GM12878 (cell line): ENCODE measurements at places on chromosomes 13 and 19. TPM values are rescaled to one million over a fixed set of nuclear protein-coding genes. Genes with fewer than 3 reads are reported as not detected.

Gene TMEM255B
- polyA plus RNA-seq, result not detected in 2 replicates

Gene CYP4F2
- 0.59 and 0.82 TPM in 2 replicates for polyA plus RNA-seq

Gene NDUFS7
- polyA plus RNA-seq, result 282 and 325 TPM in 2 replicates

Gene MRPS31
- polyA plus RNA-seq, result 47.8 and 48.0 TPM in 2 replicates

Gene DGKH
- 2.2 and 3.3 TPM in 2 replicates for polyA plus RNA-seq

Gene FFAR1
- polyA plus RNA-seq, result 0.09 TPM in 1 of 2 replicates, not detected in the other

Gene COX6B1
- 899 and 912 TPM in 2 replicates for polyA plus RNA-seq

Gene UCHL3
- 176 and 179 TPM in 2 replicates for polyA plus RNA-seq

Gene CCDC70
- polyA plus RNA-seq, result not detected in 2 replicates

Gene SHISA7
- polyA plus RNA-seq, result not detected in 2 replicates

Gene BEST2
- not detected in 2 replicates for polyA plus RNA-seq

Gene NKPD1
- not detected in 2 replicates for polyA plus RNA-seq

Gene TUBB4A
- 12.1 and 12.8 TPM in 2 replicates for polyA plus RNA-seq

Gene PBX4
- 3.9 and 4.1 TPM in 2 replicates for polyA plus RNA-seq
